ENCODE measurements at places on chromosomes 2 and 18. TPM values are rescaled to one million over a fixed set of nuclear protein-coding genes. Genes with fewer than 3 reads are reported as not detected.

- no peaks in the 10 kb centered on the region for H3K36me3 ChIP-seq
- H3K27me3 ChIP-seq = peaks cover 59% of the 10 kb centered on the region
- no peak overlapping the region for H3K4me3 ChIP-seq
Measured at GRCh38 chr2:201879996-201880395, 73.7 kb downstream of the CDK15 start.

DNA sequence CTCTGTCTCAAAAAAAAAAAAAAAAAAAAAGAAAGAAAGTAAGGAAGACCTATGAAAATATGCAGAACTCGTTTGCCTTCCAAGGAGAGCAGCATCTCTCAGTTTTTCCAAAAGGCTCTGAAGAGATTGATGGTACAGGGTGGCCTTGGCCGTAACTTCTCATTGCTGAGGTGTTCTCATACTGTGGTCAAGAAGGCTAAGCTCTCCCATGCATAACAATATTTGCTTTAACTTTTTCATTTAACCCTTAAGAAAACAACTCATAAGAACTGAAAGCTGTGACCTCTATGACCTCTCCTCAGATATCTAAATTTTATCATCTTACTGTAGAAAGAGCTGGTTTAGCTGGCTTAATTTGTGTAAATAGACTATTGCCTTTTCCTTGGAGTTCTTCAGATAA is 37.1 kb upstream of the GATA6 start:
- no peak for DNase-seq
- H3K4me1 ChIP-seq = no peaks in the 10 kb centered on the region
- H3K27me3 ChIP-seq = no peaks in the 10 kb centered on the region
- H3K4me3 ChIP-seq = no peak overlapping the region

GRCh38 chr2:236583621-236584203 is 14.1 kb downstream of the ACKR3 start:
- H3K27ac ChIP-seq = no peak overlapping the region
- DNase-seq = no peak
- peaks cover 16% of the 10 kb centered on the region for H3K36me3 ChIP-seq
- no peak overlapping the region for H3K4me3 ChIP-seq
- no peaks in the 10 kb centered on the region for H3K4me1 ChIP-seq
- H3K27me3 ChIP-seq = no peaks in the 10 kb centered on the region

DNA sequence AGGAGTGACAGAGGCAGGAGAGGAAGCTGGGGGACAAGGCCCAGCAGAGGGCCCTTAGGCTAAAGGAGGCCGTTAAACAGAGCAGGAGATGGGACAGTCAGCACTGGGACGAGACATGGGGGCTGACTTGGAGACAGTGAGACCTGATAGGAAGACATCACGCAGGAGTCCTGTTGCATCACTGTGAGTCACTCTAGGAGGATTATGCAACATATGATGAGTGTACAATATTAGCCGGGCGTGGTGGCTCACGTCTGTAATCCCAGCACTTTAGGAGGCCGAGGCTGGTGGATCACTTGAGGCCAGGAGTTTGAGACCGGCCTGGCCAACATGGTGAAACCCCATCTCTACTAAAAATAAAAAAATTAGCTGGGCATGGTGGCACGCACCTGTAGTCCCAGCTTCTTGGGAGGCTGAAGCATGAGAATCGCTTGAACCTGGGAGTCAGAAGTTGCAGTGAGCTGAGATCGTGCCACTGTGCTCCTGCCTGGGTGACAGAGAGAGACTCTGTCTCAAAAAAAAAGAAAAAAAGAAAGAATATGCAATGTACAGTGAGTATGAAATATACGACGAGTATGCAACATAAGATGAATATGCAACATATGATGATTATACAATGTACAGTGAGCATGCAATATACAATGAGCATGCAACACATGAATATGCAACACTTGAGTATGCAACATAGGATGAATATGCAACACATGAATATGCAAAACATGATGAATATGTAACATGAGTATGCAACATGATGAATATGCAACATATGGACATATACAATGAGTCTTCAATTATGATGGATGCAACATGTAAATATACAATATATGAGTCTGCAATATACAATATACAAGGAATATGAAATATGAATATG is 83.3 kb upstream of the ID2 start:
- H3K36me3 ChIP-seq = no peaks in the 10 kb centered on the region
- H3K4me3 ChIP-seq = no peak overlapping the region
- H3K27me3 ChIP-seq = peaks cover 4% of the 10 kb centered on the region

DNA sequence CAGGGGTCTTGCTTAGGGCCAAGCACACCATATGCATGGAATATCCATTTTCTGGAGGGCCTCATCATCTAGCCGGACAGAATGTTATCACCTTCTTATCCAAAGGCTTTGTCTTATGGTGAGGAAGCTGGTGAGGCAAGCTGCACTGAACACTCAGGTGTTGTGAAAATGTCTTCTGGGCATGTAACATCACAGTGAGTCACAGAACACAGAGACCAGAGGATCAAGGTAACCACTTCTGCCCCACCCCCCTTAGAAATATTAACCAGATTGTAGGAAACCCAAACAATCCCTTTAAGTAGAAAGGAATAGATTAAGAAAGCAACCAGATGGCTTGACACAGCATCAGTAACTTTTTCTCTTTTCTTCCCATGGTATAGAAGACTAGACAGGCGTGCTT is 51.1 kb downstream of the MYO5B start:
- H3K4me1 ChIP-seq = no peaks in the 10 kb centered on the region
- no peak for DNase-seq
- H3K36me3 ChIP-seq = no peaks in the 10 kb centered on the region

DNA sequence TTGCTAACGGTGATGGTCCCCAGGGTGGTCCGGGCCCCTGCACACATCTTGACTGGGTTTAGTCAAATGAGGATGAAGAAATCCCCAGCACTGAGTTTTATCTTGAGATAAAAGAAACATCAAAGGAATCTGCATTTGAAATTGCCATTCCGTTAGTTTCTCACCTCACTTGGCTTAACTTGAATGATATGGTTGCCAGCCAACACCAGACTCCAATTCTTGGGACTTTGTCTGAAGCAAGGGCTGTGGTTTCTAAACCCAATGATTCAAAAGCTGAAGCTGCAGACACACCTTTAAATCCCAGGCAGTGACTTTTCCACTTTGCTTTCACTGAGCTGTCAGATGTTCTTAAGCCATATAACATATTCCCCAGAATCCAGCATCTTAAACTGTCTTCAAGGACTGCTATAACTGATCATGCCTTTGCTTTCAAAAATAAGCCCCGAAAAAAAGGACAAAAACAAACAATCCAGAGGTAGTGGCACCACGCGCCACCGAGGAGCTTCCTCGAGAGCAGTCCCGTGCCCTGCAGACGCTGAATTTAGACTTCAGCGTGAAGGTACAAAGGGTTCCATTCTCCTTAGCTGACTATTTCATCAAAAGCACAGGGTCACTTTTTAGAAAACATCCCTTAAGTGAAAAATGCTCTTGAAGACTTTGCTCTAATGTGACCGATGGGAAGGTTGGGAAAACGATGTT is 189.3 kb downstream of the HDAC4 start:
- peaks cover 4% of the 10 kb centered on the region for H3K36me3 ChIP-seq
- H3K27ac ChIP-seq = no peak overlapping the region
- H3K4me1 ChIP-seq = peaks cover 54% of the 10 kb centered on the region
- DNase-seq = no peak

GRCh38 chr2:159148901-159149300 is 137.6 kb downstream of the WDSUB1 start:
- no peaks in the 10 kb centered on the region for H3K36me3 ChIP-seq
- H3K4me3 ChIP-seq = no peak overlapping the region

- H3K27me3 ChIP-seq = no peaks in the 10 kb centered on the region
- no peak for DNase-seq
- peaks cover 22% of the 10 kb centered on the region for H3K4me1 ChIP-seq
- H3K27ac ChIP-seq = no peak overlapping the region
- H3K4me3 ChIP-seq = no peak overlapping the region
Measured at GRCh38 chr2:134370655-134371445, 117.0 kb downstream of the MGAT5 start.

The DLX1 gene
- total RNA-seq = not detected

The BMPR2 gene
- total RNA-seq = 9.8 TPM

The APCDD1 gene
- not detected for total RNA-seq

The DSC3 gene
- not detected for total RNA-seq

The OR6B2 gene
- total RNA-seq = not detected

The RAB6C gene
- not detected for total RNA-seq

All from activated CD4-positive, alpha-beta T cell treated with anti-CD3 and anti-CD28 coated beads, Interleukin-2, amount 10 ng/mL, durations not matched to agents 7 days and 5 days (primary cell).